PC-3 (cell line): ENCODE measurements at places on chromosomes 4 and X. TPM values are rescaled to one million over a fixed set of nuclear protein-coding genes. Genes with fewer than 3 reads are reported as not detected.
A peak's percentile ranks its signal among the peaks of the same experiment; 100 is the strongest.

The GPRASP3 gene
- total RNA-seq = 1.4 and 1.6 TPM in 2 replicates

DNA sequence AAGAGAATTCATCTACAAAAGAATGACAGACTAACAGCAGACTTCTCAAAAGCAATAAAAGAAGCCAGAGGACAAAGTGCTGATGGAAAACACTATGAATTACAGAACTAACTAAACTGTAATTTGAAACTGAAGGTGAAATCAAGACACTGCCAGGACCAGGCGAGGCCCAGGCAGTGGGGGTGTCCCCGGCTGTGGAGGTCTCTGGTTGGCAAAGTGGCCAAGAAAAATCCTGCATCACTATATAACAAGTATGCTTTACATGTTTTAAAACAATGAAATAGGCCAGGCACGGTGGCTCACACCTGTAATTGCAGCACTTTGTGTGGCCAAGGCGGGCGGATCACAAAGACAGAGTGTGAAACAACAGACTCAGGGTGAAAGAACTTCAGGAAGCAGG, 32.9 kb downstream of the CHM start:
- DNase-seq = no peak

The TTC29 gene
- not detected in 2 replicates for total RNA-seq

GRCh38 chrX:53474707-53475106, 40.5 kb upstream of the HSD17B10 start:
- DNase-seq = no peak

DNA sequence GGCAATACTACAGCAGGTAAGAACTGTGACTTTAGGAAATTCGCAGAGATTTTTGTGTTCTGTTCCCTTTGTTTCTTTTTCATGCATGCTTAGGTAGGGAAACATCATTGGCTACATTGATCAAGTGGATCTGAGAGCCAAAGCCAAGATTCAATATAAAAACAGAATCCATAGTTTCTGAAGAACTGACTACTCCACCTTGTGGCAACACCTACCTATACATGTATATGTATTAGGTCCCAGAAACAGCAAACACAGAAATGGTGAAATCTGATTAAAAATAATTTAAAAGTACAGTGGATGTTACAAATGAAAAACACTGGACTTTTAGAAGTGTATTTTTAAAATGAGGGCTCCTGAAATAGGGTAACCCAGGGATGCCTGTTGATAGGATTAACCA, 322.6 kb upstream of the MAOA start:
- DNase-seq = no peak

The NHSL2 gene
- total RNA-seq = 0.07 and 0.58 TPM in 2 replicates

DNA sequence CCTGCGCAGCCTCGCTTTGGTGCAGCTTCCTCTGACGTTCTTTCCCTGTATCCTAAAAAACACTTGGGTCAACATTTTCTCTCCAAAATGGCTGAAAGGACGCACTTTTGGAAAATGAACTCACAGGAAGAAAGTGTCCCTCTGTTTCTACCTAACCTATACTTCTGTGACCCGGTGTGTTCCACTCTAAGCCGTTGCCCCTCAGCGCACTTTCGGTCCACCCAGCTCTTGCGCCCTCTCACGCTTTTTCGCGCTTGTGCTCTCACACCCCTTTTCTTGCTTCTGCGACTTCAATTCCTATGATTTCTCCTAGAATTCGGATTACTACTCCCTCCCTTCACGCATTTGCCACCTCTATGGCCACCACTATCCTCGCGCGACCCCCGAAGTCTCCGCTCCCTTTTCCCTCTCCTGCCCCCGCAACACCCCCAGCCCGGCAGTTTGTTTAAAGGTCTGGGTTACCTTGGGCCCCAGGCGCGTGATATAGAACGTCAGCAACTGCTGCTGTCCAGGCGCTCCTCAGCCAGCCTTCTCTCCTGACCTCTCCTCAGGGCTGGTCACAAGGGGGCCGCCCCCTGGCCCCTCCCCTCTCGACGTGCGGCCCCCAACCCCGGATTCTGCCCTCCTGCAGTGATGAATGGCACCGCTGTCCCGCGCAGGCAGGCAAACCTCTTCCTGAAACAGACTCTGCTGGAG, at the start of gene USP51:
Gene USP51, minus strand, starts transcription at position 535 of the 696 bp plus-strand sequence. CDS start 909 bp downstream, outside the sequence.
- no peak for DNase-seq

DNA sequence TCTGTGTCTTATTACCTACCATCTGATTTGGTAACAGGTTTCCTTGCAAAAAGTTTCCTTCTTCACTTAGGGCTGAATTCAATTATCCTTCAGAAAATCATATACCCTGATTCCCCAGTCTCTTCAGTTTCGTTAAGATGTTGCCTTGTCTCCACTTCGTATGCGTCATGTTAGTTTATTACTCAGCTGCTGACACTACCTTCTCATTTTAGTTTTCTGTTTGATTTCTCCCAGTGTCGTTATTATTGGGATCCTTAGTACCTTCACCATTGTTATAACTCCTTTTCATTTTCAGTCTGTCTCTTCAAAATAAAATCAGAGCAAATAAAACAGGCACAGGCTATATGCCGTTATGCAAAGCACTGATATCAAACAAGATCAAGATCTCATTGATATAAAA, 87.5 kb upstream of the RBPJ start:
- peak; percentile 20 for DNase-seq

DNA sequence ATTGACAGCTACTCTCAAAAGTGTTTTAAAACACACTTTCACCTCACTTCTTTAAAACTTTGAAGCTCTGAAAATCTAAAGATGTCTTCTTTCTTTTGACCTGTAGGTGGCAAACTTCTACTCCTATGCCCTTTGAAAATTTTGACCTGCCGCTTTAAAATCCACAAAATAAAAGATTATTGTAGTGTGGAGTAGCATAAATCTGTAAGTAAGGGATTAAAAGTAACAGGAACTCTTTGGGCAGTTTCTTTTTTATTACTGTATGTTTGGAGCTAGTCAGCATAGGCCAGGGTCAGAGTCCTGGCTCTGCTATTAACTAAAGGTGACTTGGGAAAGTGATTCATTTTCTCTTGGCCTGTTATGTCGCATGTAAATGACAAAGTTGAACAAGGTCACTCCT, 25.5 kb downstream of the BBS12 start:
- peak; percentile 61 for DNase-seq

The ETDA gene
- total RNA-seq = not detected in 2 replicates

The PPM1K gene
- total RNA-seq = 3.0 and 5.7 TPM in 2 replicates

The SMAD1 gene
- 13.3 and 14.8 TPM in 2 replicates for total RNA-seq

The HS3ST1 gene
- total RNA-seq = 4.1 and 4.2 TPM in 2 replicates

DNA sequence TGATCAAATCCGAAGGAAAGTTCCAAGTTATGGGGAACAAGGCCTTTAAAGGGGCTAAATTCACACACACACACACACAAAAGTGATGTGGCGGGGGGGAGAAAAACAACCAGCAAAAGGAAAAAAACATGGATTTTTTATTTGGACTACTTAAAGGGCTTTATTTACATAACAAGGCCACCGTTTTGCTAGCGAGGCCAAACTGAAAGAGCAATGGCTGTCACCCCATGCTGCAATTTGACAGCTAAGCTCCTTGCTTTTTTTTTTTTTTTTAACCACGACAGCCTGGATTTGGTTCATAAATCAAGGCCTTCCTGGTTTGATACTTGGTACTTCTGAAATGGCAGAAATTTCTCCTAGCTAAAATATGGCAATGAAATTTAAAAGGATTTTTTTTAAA, 99.6 kb upstream of the PTCHD1 start:
- DNase-seq = no peak

The SPACA5 gene
- not detected in 2 replicates for total RNA-seq

DNA sequence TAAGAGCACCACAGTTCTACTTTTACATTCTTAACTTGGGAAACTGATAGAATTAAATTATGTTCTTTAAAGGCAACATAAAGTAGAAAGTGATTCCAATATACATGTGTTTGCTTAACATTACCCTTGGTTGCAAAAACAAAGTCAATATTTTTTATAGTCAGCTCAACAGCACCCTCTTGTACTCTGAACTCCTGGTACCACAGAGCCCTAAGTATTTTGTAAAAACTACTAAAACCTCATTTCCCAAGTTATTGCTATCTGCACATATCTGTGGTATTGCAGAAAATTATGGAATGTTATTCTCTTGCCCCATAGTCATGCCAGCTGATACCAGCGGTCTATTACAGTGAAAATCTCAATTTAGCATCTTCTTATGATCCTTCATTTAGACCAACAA, 2.9 kb downstream of the KIF4A start:
- peak; percentile 7 for DNase-seq

DNA sequence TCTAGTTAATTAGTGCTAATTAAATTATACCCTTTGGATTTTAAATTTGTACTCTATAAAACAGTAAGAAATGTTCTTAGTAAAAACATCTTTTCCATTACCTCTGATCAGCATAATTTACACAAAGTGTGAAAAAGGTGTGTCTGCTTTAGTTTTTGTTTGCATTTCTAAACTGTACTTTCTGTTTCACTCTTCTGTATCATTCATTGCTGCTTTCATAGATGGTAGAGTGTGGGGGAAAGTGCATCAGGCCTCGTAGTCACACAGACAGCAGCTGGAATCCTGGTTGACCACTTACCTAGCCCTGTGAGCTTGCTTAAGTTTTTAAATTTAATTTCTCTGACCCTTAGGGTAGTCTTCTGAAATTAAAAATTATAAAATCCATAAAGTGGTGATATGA, 275.4 kb upstream of the PITX2 start:
- no peak for DNase-seq

GRCh38 chr4:87363552-87363951, 27.4 kb downstream of the HSD17B11 start:
- DNase-seq = peak; percentile 42

- no peak for DNase-seq
These were observed 6.9 kb upstream of the TRPC3 start for GRCh38 chr4:121958777-121959176.

GRCh38 chrX:53265771-53266574, 15.4 kb downstream of the IQSEC2 start:
- peak; percentile 82 for DNase-seq

- peak; percentile 11 for DNase-seq
These were observed 2.7 kb downstream of the SLC7A11 start for GRCh38 chr4:138239491-138239890.

DNA sequence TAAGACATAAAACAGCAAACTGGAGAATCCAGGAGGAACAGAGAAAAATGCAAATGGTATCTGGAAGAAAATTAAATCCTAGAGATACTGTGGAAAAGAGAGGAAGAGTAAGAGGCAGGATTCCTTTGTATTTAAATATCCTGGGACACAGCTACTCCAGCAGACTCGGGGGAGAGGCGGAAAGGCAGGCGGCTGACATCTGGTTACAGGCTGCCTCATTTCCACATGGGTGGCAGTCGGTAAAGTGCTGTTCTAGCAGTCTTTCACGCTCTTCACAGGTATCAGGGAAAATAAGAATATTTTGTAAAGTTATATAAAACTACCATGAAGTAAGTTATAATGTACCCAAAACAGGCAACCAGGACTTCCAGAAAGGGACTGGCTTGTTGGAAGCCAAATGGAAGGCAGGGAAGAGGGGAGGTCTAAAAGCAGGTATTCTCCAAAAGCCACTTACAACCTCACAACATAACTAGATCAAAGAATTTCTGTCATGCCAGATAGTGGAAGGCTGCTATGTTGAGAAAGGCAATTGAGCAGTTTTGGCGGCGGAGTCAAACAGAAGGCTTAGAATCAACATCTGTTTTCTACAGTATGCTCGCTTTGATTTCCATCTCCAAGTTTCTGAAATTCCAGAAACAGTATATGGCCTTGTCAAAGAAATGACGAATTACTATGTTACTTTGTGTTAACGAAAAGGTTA, 1.3 kb upstream of the TIGD2 start:
- DNase-seq = no peak

The GC gene
- not detected in 2 replicates for total RNA-seq

DNA sequence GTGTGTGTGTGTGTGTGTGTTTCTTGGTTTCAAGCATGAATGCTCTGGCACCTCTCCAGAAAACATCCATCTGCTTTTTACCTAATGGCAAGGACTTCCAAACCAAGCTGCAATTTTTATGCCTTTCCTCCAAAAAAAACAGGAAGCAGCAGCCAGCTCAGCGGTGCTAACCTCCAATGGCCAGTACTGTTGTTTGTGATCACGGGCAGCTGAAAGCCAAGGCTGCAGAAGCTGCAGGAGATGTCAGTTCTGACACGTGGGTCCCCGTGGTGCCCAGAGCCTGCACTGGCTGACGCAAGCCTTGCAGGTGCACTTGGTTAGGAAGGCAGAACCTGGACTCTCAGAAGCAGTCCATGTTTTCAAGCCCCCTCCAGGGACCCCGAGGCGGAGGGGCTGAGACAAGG, 313.6 kb upstream of the DDX53 start:
- peak; percentile 54 for DNase-seq

The ADH1C gene
- not detected in 2 replicates for total RNA-seq

DNA sequence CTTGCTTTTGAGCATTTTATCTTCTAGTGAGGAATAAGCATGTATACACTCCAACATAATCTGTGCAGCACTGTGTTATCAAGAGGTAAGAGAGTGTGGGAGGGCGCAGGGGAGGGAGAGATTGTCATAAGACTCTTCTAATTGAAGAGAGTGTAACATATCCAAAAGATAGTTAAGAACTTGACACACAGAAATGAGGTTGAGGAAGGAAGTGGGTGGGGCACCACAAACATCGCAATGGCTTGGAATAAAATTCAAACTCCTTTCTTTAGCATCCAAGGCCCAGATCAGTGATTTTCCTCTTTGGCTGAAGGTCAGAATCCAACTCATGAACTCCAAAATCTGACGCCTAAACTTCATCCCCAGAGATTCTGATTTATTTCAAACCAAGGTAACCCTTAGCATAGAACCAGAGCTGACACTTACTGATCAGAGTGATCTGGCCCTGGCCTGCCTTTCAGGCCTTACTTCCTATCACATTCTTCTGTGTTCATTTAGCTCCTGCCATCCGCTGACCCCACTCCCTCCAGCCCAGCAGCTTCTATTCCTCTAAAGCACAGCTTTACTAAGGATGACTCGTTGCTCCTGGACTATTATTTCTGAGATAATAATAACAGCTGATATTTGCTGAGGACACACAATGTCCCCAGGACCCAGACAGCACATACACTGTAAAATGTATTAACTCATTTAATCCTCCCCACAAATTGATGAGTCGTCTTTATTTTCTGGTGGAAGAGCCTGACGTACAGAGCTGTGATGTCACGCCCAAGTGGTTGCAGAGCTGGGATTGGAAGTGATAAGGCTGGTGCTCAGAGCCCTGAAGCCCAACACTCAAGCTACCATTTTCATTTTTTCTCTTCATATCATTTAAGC, 10.6 kb upstream of the CTSO start:
- no peak for DNase-seq

DNA sequence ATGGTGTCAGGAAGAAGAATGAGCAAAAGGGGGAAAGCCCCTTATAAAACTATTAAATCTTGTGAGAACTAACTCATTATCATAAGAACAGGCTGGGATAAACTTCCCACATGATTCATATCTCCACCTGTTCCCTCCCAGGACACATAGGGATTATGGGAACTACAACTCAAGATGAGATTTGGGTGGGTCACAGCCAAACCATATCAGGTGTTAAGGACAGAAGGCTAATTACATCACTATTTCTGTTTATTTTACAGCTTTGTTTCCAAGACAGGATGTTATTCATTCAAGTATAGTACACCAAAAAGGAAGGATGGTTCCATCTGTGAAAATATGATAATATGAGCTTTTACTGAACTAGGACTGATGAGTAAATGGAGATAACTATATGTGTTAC, 63.7 kb upstream of the ARSJ start:
- no peak for DNase-seq

The MAOA gene
- 6.3 and 7.4 TPM in 2 replicates for total RNA-seq
